ENCODE measurements at places on chromosomes 16 and 17. TPM values are rescaled to one million over a fixed set of nuclear protein-coding genes. Genes with fewer than 3 reads are reported as not detected.

DNA sequence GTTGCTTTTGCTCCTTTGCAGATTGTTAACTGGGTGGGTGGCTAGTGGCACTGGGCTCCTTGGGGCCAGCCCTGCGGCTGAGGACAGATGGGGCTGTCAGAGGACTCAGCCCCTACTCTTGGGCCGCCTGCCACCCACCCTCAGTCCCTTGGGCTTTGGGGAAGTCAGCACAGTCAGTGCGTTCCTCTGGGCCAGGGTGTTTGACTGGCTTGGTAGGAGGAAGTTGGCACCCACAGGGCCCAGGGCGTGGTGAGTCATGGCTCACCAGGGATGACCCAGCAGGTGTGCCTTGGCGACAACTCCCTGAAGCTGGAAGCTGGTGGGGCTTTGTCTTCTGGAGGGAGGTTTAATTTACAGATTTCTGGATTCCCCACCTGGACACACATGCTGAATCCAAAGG lies 32.4 kb downstream of the HAPSTR1 start:
- H3K4me1 ChIP-seq: peaks cover 64% of the 10 kb centered on the region
- no peaks in the 10 kb centered on the region for H3K27me3 ChIP-seq
- DNase-seq: no peak
- peak overlapping the region; percentile 15 for H3K27ac ChIP-seq

DNA sequence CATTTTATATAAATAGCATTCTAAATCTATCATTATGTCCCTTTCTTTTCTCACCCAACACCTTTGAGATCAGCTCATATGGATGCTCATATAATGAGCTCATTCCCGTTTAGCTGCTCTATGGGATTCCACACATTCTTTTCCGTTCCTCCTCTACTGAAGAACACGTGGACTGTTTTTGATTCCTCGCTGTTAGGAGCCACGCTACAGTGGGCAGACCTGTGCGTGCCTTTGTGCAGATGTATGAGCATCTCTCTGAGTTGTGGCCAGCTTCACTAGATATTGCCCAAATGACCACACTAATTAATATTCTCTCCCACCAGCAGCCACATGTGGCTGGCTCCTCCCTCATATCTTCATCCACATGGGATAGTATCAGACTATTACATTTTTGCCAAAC lies 6.0 kb upstream of the TNFRSF13B start:
- H3K27ac ChIP-seq: no peak overlapping the region
- peaks cover 15% of the 10 kb centered on the region for H3K4me1 ChIP-seq
- no peak for DNase-seq
- peaks cover 6% of the 10 kb centered on the region for H3K27me3 ChIP-seq

- H3K36me3 ChIP-seq: peaks cover 40% of the 10 kb centered on the region
- H3K27me3 ChIP-seq: no peaks in the 10 kb centered on the region
- no peak overlapping the region for H3K4me3 ChIP-seq
- DNase-seq: no peak
- no peak overlapping the region for H3K27ac ChIP-seq
Observed at GRCh38 chr16:13935408-13935807, 15.5 kb downstream of the ERCC4 start.

PAM16 gene
- 40.3 TPM for total RNA-seq

ABCA9 gene
- not detected for total RNA-seq
